Activated T-helper 2 cell treated with anti-CD3 and anti-CD28 coated beads, Interferon-gamma antibody, Interleukin-2, Interleukin-4, amounts not matched to agents 10 μg/mL and 5 μg/mL and 100 μg/mL, durations not matched to agents 14 hours and 24 hours and 36 hours (primary cell): ENCODE measurements at places on chromosomes 1 and 21. TPM values are rescaled to one million over a fixed set of nuclear protein-coding genes. Genes with fewer than 3 reads are reported as not detected.

The PRAMEF11 gene
- total RNA-seq, result not detected in 2 replicates

The AIRE gene
- total RNA-seq, result not detected in 2 replicates

The LRRC41 gene
- 70.1 and 70.6 TPM in 2 replicates for total RNA-seq

DNA sequence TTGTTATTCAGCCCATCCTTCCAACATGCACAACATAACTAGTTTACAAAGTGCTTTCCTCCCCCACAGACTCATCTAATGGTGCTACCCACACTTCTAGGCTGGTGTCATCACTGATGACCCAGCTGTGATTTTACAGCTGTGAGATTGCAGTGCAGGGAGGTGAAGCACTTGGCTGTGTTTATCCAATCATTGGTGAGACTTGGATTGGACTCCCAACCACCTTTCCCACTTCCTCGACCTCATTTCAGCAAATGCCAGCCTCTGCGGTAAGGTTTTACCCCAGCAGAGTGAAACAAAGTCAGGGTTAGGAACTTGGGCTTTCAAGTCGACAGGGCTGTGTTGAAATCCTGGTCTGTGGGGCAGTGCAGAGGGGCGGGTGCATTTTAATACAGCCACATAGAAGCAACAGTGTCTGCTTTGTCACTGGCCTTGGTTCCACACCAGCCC, 22.1 kb downstream of the ECHDC2 start:
- no peak for DNase-seq
- H3K27me3 ChIP-seq, result no peaks in the 10 kb centered on the region
- no peak overlapping the region for H3K4me3 ChIP-seq
- H3K36me3 ChIP-seq, result no peaks in the 10 kb centered on the region

DNA sequence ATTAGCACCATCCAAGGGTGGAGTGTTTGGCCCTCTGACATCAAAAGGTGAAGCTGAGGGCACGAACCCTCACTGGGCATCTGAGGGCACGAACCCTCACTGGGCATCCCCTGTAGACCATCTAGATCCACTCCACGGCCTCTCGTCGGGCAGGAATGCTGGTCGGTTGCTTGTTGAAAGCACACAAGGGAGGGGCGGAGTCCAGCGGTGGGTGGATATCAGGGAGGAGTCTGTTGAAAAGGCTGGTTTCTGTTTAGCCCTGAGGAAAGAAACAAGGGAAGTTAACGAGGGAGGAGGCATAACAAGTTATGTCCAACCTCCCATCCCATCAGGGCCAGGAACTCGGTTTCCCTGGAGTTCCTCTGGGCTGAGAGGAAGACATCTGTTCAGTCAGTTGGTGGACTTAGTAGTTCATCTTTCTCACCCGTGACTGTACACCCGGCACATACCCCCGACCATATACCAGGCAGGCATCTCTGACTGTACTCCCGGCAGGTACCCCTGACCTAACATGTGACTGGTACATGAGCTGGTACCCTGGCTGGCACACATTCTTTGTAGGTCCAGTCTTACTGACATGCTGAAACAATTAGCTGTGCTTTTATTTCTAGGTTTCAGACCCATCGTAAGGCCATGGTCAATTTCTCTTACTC, 32.1 kb upstream of the PDE9A start:
- peaks cover 37% of the 10 kb centered on the region for H3K27me3 ChIP-seq
- no peaks in the 10 kb centered on the region for H3K36me3 ChIP-seq
- DNase-seq, result no peak
- no peaks in the 10 kb centered on the region for H3K4me1 ChIP-seq

GRCh38 chr1:170415710-170416372, 116.1 kb upstream of the GORAB start:
- H3K27me3 ChIP-seq, result no peaks in the 10 kb centered on the region
- no peak overlapping the region for H3K4me3 ChIP-seq
- no peak overlapping the region for H3K27ac ChIP-seq
- DNase-seq, result no peak
- no peaks in the 10 kb centered on the region for H3K4me1 ChIP-seq
- H3K36me3 ChIP-seq, result no peaks in the 10 kb centered on the region

GRCh38 chr1:159177272-159177907, 6.0 kb downstream of the CADM3 start:
- H3K4me1 ChIP-seq, result peaks cover 3% of the 10 kb centered on the region
- peak; percentile 18 for DNase-seq
- no peak overlapping the region for H3K4me3 ChIP-seq
- peaks cover 46% of the 10 kb centered on the region for H3K27me3 ChIP-seq

DNA sequence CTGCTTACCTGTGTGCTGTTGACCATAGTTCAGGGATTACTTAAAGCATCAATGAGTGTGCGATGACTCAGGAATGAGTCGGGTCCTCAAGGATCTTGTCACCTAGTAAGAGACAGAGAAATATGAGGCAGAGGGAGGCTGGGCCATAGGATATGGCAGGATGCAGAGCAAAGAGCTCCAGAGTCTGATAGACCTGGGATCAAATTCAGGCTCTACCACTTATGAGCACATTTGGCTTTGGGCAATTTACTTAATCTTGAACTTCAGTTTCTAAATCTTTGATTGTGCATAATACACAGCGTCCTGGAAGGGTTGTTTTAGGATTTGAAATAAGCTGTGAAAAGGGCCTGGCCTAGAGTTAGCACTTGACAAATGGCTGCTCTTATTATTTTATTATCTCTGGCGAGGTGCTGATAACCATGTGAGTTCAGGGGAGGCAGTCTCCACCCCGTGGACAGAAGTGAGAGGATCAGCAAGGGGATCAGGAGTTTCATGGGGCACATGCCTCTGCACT, 94.5 kb downstream of the ROR1 start:
- H3K4me1 ChIP-seq, result no peaks in the 10 kb centered on the region
- no peaks in the 10 kb centered on the region for H3K36me3 ChIP-seq
